ENCODE measurements at places on chromosomes 7 and 10. TPM values are rescaled to one million over a fixed set of nuclear protein-coding genes. Genes with fewer than 3 reads are reported as not detected.

GRCh38 chr7:96596120-96596826, 113.4 kb downstream of the SEM1 start:
- no peak overlapping the region for H3K4me3 ChIP-seq
- no peak overlapping the region for H3K27ac ChIP-seq
- no peaks in the 10 kb centered on the region for H3K36me3 ChIP-seq

GRCh38 chr7:34425194-34425593, 232.8 kb upstream of the NPSR1 start:
- H3K36me3 ChIP-seq, result no peaks in the 10 kb centered on the region
- H3K4me3 ChIP-seq, result no peak overlapping the region
- no peaks in the 10 kb centered on the region for H3K27me3 ChIP-seq
- no peak overlapping the region for H3K27ac ChIP-seq

DNA sequence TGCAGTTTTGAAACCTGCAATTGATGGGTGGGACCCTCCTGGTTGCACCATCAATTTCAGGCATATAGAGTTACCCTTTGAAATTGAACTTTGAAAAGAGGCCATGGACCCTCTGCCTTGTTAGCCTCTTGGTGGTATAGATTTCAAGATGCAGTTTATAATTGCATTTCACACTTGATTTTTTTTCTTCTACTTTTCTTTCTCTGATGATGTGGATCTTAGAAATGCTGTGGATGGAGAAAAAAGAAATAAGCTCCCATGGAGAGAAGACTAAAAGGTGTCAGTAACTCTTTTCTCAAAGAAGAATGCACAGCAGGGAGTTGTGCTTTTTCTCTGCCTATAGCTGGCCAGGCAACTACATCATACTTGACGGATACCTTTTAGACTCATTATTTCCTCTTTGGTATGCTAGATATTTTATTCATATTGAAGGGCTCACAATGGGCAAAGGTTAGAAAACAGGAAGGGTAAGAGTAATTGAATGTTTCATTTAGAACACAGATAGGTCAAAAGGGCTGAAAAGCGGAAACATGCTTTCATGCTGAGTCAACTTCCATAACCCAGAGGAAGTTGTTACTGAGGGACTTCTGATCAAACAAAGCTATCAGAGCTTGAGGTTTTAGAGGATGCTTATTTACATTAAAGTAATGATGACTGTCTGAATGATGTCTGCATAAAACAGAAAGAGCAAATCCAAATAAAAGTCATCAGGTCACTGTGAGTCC, 773.2 kb upstream of the LRRN3 start:
- DNase-seq, result no peak
- no peaks in the 10 kb centered on the region for H3K27me3 ChIP-seq
- no peak overlapping the region for H3K27ac ChIP-seq
- H3K4me3 ChIP-seq, result no peak overlapping the region

DNA sequence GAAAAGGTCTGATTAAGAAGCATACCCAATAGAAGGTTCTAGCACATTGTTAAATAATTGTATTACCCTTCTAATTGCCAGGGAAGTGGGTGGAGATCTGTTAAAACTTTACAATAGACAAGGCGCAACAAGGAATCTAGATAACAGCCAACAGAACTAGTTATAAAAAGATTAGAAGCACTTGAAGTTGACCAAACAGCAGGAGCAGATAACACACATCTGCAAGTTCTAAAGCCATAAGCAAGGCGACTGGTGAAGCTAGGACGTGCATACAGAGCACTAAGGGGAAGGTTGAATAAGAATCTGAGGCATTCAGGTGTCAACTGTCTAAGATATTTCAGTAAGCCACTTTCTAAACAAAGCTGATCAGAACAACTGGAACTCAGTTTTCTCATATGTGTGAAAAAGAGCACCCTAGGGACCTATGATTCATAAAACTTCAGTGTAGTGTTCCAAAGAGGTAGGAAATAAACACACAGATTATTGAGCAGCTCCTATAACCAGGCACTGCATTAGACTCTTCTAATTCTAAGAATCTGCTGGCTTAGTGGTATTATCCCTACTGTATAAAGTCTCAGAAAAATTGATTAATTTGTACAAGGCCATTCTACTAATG, 111.2 kb downstream of the SAMD9 start:
- H3K4me1 ChIP-seq, result no peaks in the 10 kb centered on the region
- no peak overlapping the region for H3K27ac ChIP-seq
- no peaks in the 10 kb centered on the region for H3K27me3 ChIP-seq
- no peak for DNase-seq
- H3K4me3 ChIP-seq, result no peak overlapping the region

The ADGRA1 gene
- 0.23 TPM for total RNA-seq

The SAMD9 gene
- 7.7 TPM for total RNA-seq

The EPO gene
- not detected for total RNA-seq

The FKBP6 gene
- total RNA-seq, result 1.5 TPM

The C7orf57 gene
- 14.5 TPM for total RNA-seq
